ENCODE measurements at places on chromosomes 2 and 18. TPM values are rescaled to one million over a fixed set of nuclear protein-coding genes. Genes with fewer than 3 reads are reported as not detected.

- no peak for DNase-seq
These were observed 217.7 kb upstream of the SMAD7 start for GRCh38 chr18:49168281-49168985.

DNA sequence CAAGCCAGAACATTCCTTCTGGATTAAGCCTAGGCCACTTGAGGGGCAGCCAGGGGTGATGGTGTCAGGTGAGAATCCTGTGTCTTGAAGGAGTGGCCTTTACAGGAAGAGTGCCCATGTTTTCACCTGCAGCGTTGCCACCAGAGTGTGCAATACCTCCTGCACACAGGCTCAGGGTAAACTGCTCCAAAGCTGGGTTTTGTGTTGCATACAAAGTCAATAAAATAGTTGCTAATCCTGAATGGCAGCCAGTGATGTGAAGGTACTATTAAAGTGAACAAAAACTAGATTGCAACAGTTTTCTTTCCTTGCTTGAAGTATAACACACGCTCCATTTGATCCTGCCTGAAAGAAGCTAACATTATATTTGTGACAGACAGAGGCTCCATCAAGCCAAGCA, 64.4 kb upstream of the NRP2 start:
- DNase-seq = no peak

DNA sequence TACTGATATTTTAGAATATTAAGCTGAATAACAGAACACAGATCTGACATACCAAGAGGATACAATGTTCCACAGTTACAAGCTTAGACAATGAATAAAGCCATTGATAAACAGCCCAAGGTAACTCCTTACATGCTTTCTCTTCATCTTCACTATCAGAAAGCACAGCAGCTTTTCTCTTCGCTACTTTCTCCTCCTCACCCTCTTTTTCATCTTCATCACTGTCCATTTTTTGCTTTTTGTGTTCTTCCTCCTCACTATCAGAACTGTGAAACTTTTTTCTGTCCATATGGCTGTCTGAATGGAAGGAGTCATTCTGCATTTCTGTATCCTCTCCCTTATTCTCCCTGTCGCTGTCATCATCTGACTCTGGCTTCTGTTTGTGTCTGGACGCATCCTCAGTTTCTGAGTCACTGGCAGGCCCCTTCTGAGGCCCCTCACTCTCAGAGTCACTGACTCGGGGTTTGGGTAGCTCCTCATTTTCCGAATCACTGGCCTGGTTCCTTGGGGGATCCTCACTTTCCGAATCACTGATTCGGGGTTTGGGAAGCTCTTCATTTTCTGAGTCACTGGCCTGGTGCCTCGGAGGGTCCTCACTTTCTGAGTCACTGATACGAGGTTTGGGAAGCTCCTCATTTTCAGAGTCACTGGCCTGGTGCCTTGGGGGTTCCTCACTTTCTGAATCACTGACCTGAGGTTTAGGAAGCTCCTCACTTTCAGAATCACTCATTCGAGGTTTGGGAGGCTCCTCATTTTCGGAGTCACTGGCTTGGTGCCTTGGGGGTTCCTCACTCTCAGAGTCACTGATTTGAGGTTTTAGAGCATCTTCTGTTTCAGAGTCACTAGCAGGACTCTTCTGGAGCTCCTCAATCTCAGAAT, 21.5 kb downstream of the IWS1 start:
- DNase-seq = no peak

Gene VWC2L
- not detected for total RNA-seq

Gene ASIC4
- total RNA-seq = not detected

DNA sequence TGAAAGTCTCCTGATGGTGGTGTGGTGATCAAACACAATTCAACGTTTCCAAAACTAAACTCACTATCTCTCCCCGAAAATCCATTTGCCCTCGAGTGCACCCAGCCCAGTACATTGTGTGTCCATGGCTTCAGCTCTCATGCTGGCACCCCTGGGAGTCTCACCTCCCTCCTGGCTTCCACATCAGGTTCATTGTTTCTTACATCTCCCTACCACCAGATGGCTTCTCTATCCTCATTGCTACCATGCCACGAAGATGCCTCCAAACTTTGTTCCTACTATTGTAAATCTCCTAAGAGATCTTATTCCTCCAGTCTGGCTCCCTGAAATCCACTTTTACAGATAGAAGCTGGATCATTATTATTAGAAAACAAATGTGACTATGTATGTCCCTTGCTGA, 197.0 kb downstream of the MYT1L start:
- no peak for DNase-seq

- DNase-seq = no peak
These were observed 1.5 kb downstream of the RALB start for GRCh38 chr2:120254178-120254577.

Data from heart left ventricle (tissue), 16 donors.